ENCODE measurements at places on chromosomes 2 and 18. TPM values are rescaled to one million over a fixed set of nuclear protein-coding genes. Genes with fewer than 3 reads are reported as not detected.

GRCh38 chr2:74548900-74549826 lies 4.6 kb downstream of the LOXL3 start:
- DNase-seq = no peak

DNA sequence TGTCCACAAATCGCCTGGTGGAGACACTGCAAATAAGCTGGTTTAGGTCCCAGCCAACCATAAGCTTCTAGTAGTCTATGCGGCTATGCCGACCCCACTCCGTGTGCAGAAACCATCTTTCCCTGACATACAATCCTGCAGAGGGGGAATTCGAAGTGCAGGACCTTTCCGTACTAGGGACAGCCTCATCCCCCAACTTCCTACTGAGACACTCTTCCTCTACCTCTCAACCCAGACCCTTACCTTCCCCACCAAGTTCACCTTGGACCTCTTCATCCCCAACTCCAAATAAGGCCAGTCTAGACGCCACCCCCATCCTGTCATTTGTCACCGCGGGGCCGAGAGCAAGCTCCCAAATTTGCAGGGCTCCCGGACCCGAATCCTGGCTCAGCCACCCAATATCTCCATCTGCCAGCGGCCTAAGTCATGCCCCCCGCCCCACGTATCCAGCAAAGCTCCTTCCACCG lies 496 bp downstream of the SUCLG1 start:
- DNase-seq = no peak

DNA sequence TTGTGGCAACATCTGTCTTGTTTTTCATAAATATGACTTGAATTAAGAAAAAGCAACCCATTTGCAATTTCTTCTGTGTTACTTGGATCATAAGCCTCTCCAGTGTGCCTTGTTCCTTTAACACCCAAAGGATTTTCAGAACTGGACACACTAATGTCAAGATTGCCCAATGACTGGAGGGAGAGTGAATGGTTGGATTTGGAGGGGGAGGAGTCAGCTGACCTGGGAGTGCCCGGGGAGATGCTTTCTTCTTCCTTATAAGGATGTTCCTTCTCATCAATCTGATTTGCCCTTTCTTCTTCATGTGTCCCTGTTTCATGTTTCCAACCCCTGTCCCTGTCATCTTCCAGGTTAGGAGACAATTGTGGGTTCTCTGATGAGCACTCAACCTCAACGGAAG lies 48.8 kb downstream of the ALPK2 start:
- no peak for DNase-seq

DNA sequence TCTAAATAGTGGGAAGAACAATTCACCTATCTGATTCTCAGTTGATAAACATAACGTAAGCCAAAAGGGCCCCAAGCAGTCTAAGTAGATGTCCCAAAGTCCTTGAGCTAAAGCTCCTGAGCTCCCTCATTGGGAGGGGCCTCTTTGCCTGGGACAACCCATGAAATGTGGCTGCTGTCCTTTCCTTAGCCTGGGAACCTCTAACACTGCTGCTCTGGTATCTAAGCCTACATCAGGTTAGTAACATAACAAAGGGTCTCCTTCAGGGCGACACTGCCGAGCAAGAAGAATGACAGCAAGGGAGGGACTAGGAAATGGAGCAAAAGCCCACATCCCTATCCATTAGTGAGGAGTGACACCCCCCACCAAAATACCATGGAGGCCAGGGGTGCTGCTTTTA lies 98.3 kb downstream of the MAPRE2 start:
- no peak for DNase-seq

- DNase-seq = no peak
These were observed 206.3 kb upstream of the SPHKAP start for GRCh38 chr2:228387776-228388175.

DNA sequence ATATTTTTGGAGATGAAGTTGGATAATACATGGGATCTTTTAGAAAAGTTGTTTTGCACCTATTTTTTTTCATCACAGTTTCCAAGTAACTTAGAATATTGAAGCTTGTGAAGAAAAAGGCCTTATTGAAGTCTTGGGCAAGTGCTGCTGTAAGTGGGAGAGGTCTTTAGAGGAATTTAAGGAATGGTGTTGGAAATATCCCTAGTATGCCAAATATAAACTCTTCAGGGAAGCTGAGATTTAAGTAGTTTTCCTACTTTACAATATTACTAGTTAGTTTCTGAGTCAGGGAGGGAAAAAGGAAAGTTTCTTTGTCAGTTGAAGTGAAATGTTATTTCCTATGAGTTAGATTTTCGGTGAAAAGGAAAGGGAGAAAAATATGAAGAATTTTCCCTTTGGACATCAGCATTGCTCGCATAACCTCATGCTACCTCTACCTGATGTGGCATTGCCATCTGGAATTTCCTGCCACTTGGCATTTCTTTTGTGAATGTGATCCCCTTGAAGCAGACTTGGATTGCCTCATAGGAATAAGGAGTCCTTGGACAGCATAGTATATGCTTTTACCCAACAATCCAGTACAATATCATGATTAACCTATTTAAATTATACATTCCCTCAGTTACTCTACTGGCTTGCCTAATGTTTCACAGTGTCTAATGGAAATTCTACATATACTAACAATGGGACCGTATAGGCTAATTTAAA lies 12.1 kb downstream of the PLEKHH2 start:
- DNase-seq = no peak

GRCh38 chr18:78130232-78131195 lies 849.1 kb upstream of the SALL3 start:
- no peak for DNase-seq

GRCh38 chr2:119629323-119629825 lies 49.6 kb upstream of the TMEM177 start:
- DNase-seq = no peak

DNA sequence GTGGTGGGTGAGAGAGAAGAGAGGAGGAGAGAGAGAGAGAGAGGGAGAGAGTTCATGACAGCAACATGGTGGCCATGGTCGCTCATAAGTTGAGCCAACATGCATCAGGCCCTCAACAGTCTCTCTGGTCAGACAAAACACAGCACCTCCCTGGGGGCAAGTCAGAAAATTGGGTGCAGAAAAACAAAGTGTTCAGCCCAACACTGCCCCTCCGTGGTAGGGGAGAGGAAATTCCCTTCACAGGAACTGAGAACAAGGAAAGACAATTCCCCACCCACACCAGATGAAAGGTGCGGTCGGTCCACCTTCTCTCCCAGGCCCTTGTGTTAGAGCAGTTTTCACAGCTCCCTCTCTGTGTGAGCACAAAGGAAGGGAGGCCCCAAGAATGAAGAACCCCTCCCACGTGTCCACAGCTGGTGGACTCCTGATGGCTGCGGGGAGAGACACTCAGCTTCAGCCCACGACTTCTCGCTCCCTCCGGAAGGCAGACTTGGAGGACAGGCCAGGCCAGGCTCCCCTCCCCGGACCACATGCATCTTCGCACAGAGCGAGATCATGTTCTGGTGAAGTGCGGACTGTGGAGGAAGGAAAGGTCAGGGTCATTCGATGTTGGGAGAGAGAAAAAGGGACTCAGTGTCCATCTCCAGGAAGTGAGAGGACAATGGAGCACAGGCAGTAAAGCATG lies 181.7 kb downstream of the ANAPC1 start:
- peak; percentile 26 for DNase-seq

DNA sequence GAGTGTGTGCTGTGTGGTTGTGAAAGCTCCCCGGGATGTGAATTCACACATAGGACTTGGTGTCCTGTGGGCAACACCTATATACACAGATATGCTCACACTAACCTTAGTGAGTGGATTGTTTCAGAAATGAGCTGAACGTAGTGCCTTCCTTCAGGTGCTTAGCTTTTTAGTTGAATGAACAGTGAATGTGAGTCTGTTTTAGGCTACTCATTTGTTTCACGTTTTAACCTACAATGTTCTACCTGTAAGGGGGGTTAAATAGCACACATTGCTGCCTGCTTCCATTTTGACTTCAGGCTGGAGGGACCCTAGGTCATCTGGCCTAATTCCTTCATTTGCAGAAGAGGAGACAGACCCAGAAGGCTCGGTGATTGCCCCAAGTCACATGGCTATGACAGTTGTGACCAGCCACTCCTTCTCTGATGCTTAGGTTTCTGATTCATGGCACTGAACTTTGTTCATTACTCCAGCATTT lies 1.0 kb downstream of the PLEK start:
- no peak for DNase-seq

Gene LRRC30
- polyA plus RNA-seq = not detected

Gene SPATA3
- not detected for polyA plus RNA-seq

Gene VRK2
- 21.8 TPM for polyA plus RNA-seq

Gene GPATCH11
- polyA plus RNA-seq = 9.0 TPM

Gene IL36A
- not detected for polyA plus RNA-seq

Measured in CD8-positive, alpha-beta memory T cell (primary cell).